Endothelial cell of umbilical vein (primary cell): ENCODE measurements at places on chromosomes 12 and 14.
A peak's percentile ranks its signal among the peaks of the same experiment; 100 is the strongest.

DNA sequence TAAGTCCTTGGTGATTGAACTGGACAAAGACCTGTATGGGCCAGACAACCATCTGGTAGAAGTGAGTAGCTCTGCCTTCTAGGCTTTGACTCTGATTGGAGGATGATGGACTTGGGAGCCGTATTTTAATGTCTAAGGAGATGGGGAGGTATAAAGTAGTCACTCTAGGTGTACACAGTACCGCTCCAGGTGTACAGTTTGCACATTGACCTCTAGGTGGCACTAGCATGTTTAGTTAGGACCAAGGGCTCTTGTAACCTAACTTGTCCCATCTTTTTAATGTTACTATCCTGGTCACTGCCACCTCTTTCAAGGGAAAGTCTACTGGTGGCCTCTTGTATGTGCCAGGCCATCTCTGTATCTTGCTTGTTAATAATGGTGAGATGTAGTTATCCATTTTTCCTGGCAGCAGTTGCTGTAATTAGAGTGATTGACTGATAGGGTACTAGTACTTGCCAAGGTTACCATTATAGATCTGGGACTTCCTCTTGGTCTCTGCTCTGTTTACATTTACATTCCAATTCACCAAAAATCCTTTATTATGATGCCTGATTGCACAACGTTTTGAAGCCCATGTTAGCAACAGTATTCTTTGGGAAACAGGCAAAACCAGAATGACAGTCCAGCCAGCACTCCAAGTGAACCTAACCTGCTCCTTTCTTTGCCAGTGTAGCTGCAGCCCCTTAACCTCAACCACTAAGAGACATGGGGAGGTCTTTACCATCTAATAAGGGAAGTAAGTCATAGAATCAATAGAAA, 3.6 kb downstream of the SMARCD1 start:
- no peak overlapping the region for H3K4me3 ChIP-seq
- DNase-seq = peak; percentile 59
- H3K27me3 ChIP-seq = no peaks in the 10 kb centered on the region

- H3K27ac ChIP-seq = no peak overlapping the region
- H3K36me3 ChIP-seq = no peaks in the 10 kb centered on the region
- H3K27me3 ChIP-seq = no peaks in the 10 kb centered on the region
- peaks cover 7% of the 10 kb centered on the region for H3K4me1 ChIP-seq
These were observed 432.6 kb downstream of the LRIG3 start for GRCh38 chr12:58487678-58488161.

- no peaks in the 10 kb centered on the region for H3K27me3 ChIP-seq
- H3K36me3 ChIP-seq = no peaks in the 10 kb centered on the region
- no peaks in the 10 kb centered on the region for H3K4me1 ChIP-seq
- no peak for DNase-seq
- no peak overlapping the region for H3K4me3 ChIP-seq
These were observed 197.1 kb downstream of the MED13L start for GRCh38 chr12:116080415-116080814.

- H3K36me3 ChIP-seq = no peaks in the 10 kb centered on the region
- no peak overlapping the region for H3K27ac ChIP-seq
- no peak overlapping the region for H3K4me3 ChIP-seq
- no peak for DNase-seq
- H3K27me3 ChIP-seq = peaks cover 19% of the 10 kb centered on the region
- no peaks in the 10 kb centered on the region for H3K4me1 ChIP-seq
These were observed 32.2 kb downstream of the GPR19 start for GRCh38 chr12:12663644-12664294.

DNA sequence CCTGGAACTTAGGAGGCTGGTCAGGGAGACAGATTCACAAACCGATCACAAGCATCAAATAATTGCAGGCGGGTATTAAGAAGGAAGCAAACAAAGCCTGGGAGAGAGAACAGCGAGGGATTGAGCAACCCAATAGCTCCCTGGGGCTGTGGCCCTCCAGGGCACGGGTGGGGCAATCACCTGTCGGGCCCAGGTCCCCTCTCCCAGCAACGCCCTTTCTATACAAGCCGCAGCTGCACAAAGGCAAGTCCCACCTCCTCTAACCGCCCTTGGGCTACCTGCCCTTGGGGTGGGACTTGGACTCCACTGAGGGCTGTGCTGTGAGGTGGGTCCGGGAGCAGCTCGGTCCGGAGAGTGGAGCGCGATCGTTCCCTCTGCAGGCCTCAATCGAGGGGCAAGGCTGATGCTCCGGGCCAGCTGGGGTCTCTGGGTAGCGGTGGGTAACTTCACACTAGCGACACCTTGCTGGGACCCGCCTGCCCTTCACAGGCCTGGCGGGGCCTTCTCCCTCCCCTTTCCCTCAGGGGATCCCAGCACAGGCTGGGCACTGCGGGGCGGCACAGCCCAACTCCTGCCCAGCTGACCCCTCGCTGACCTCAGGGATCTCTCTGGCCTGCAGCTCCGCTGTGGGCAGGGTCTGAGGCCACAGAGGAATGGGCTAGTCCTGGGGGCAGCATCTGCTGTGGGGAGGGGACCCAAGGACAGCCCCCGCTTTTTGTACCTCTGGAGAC, 8.0 kb downstream of the PHB2 start:
- peak overlapping the region; percentile 69 for H3K27ac ChIP-seq
- no peaks in the 10 kb centered on the region for H3K27me3 ChIP-seq
- H3K4me3 ChIP-seq = no peak overlapping the region
- H3K4me1 ChIP-seq = peaks cover 18% of the 10 kb centered on the region
- DNase-seq = no peak

DNA sequence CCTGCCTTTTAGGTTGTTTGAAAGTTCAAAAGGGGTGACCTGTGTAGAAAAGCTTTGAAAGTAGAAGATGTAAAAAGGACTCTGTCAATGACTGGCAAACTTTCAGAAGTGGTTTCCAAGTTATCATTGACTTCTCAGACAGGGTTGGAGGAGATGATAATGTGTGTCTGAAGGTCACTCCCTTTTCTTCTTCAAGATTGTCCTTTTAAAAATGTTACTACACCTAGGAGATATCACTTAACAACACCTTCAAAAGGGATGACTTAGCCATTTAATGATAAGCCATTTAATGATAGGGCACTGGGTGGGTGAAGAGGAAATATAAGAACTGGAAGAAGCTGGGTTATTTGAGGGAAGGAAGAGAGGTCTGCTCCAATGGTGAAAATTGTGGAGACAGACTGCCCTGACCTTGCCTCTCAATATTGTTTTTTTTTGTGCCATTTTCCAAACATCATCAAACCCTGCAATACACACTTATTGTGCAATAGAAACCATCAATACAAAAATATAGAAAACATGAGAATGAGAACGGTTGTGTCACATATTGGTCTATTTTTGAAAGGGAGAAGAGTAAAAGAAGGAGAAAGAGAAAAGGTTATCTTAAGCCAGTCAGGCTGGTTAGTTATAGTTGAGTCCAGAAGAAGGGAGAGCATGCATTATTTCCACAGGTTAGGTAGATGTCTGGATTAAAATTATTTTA, 38.8 kb downstream of the BEST3 start:
- peaks cover 2% of the 10 kb centered on the region for H3K27me3 ChIP-seq
- H3K4me1 ChIP-seq = no peaks in the 10 kb centered on the region
- no peak overlapping the region for H3K4me3 ChIP-seq

DNA sequence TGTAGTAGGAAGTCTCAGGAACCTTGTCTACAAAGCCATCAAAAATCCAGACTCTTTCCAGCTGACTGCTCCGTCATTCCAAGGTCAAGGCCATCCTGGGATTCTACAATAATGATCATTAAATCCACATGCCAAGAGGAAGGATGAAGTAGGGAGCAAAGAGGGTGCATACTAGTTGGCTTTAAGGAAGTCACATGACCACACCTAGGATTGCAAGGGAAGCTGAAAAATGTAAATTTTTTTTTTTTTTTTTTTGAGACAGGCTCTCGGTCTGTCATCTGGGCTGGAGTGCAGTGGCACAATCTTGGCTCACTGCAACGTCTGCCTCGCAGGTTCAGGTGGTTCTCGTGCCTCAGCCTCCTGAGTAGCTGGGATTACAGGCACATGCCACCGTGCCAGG, 7.3 kb upstream of the MRPL42 start:
- H3K4me3 ChIP-seq = no peak overlapping the region
- no peaks in the 10 kb centered on the region for H3K27me3 ChIP-seq
- no peak overlapping the region for H3K27ac ChIP-seq
- DNase-seq = no peak
- no peaks in the 10 kb centered on the region for H3K36me3 ChIP-seq

- H3K36me3 ChIP-seq = no peaks in the 10 kb centered on the region
- peak overlapping the region; percentile 83 for H3K27ac ChIP-seq
- H3K4me3 ChIP-seq = peak overlapping the region; percentile 56
- H3K27me3 ChIP-seq = no peaks in the 10 kb centered on the region
- peaks cover 17% of the 10 kb centered on the region for H3K4me1 ChIP-seq
These were observed 830 bp downstream of the PPP4R3A start for GRCh38 chr14:91509083-91509877.

DNA sequence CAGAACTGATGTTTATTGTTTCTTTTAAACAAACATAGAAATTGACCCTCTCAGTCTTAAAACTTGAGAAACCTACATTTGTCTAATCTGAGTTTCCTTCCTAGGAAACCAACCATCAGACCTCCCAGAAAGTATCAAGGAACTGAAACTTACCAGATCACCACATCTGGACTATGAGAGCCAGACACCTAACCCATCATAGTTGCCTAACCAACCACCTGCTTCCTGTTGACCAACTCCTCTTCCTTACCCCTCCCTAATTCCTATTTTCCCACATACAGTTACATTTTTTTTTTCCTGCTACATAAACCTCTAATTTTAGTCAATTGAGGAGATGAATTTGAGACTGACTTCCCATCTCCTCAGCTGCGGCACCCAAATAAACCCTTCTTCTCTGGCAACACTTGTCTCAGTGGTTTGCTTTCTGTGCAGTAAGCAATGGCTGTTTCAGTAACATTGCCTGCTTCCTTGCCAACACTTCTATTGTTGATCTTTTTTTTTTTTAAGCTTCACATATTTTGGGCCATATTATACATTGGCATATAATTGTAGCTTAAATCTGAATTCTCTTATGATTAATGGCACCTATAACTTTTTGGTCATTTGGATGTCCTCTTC, 34.3 kb downstream of the KLRD1 start:
- no peak for DNase-seq
- H3K4me3 ChIP-seq = no peak overlapping the region
- no peaks in the 10 kb centered on the region for H3K27me3 ChIP-seq
- H3K4me1 ChIP-seq = peaks cover 17% of the 10 kb centered on the region

DNA sequence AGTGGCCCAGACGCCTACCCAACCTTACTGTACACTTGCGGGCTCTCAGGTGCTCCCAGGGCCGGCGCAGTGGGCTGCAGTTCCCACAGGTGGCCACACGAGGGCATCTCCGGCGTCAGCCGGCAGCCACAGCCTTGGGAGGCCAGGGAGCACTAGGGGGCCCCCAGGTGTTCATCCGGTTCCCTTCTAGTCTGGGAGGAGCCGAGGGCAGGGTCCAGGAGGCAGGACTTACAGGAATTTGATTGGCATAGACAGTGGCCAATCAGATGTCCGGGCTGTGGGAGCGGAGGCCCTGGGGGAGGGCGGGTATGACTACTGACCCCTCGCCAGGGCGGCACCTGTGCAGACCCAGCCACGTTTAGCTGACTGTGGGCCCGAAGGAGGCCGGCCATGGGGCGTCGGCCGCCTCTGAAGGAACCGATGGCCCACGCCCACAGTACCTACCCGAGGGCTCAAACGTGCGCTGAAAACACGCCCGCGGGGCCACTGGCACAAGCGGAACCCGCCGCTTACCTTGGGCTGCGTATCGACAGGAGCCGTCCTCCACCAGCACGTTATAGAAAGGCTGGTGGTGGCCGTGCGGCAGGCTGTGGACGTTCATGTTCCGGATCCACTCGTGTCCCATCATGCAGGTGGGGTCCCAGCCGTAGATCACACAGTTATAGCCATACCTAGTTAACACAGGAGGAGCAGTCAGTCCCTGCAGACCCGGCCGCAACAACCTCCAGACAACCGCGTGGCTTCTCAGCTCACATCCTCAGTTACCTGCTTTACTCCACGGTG, 34.8 kb downstream of the FBXO21 start:
- peak; percentile 12 for DNase-seq
- no peaks in the 10 kb centered on the region for H3K27me3 ChIP-seq
- H3K4me3 ChIP-seq = no peak overlapping the region
- peaks cover 14% of the 10 kb centered on the region for H3K36me3 ChIP-seq

DNA sequence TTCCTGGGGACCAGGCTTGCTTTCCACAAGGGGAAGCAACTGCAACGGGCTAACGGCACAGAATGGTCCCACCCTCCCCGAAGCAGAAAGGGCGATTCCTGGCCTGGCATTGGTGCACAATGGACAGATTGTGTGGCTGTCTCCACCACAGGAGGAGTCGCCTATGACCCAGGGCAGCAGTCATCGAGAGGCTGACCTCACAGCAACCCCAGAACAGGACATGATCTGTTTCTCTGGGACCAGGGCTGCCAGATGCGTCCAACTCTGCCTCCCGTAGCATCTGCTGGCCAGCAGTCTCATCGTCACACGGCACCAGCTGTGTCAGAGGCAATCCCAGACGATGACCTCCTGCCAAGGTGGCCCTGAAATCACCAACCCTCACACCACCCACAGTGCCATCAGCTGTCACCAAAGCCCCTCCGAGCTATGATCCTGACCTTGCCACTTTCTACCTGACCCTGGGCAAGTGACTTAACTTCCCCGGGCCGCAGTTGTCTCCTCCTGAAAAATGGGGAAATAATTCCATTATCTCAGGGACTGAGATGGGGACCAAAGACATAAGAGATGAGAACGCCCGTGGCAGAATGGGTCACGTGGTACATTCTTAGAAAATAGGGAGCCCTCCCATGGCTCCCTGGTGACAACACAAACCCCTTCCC, 86.7 kb downstream of the CHGA start:
- no peaks in the 10 kb centered on the region for H3K27me3 ChIP-seq
- H3K4me1 ChIP-seq = no peaks in the 10 kb centered on the region
- no peak for DNase-seq
- H3K27ac ChIP-seq = no peak overlapping the region
- H3K36me3 ChIP-seq = no peaks in the 10 kb centered on the region

GRCh38 chr12:51729331-51729730, 119.2 kb downstream of the FIGNL2 start:
- no peak for DNase-seq
- H3K4me1 ChIP-seq = no peaks in the 10 kb centered on the region
- no peak overlapping the region for H3K4me3 ChIP-seq
- no peaks in the 10 kb centered on the region for H3K36me3 ChIP-seq
- no peaks in the 10 kb centered on the region for H3K27me3 ChIP-seq

DNA sequence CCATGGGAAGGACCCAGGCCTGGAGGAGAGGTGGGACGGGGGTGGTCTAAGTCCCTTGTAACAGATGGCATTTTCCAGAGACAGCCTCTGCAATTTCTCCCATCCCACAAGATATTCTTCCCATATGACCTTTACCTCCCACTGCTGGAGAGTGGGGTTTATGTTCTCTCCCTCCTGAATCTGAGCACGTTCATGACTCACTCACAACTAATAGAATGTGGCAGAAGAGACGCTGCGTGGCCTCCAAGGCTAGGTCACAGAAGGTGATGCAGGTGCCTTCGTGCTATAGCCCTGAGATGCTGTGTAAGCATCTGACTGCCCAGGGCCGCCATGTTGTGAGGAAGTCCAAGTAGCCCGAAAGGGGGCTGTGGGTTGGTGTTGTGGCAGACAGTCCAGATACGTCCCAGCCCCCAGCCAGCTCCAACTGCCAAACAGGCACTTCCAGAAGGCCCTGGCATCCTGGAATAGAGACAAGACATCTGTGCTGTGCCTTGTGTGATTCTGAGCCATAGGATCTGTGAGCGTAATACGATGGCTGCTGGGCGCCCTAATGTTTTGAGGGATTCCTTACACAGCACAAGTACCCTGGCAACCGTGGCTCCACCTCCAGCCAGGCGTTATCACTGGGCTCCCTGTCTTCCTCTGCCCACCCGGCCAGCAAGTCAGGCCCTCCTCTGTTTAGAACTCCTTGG, 56.1 kb upstream of the NCOR2 start:
- H3K4me3 ChIP-seq = no peak overlapping the region
- H3K27me3 ChIP-seq = no peaks in the 10 kb centered on the region
- DNase-seq = no peak
- H3K4me1 ChIP-seq = peaks cover 26% of the 10 kb centered on the region
